ENCODE measurements at places on chromosomes 11 and 22. TPM values are rescaled to one million over a fixed set of nuclear protein-coding genes. Genes with fewer than 3 reads are reported as not detected.

The CYB5R2 gene
- 9.7 TPM for total RNA-seq

The NELL1 gene
- total RNA-seq = 2.2 TPM

The TRIM51 gene
- total RNA-seq = not detected

The UBQLN3 gene
- total RNA-seq = not detected

The ST3GAL4 gene
- 7.8 TPM for total RNA-seq

DNA sequence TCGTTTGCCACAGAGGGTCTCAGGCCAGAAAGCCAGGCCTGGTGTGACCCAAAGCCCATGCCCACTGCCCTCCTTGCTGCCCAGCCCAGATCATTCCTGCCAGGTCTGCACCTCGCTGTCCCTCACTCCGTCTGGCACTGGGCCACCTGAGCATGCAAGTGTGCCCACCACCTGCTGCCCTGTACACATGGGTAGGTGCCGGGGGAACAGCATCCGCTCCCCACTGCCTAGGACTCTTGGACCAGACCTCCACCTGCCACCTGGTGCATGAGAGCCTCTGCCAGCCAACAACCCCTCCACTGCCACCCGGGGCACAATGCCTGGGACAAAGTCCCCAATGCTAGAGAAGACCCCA is 12.5 kb downstream of the MGAT3 start:
- no peak for DNase-seq

- DNase-seq = no peak
Measured at GRCh38 chr22:20401376-20402014, 7.5 kb downstream of the ZNF74 start.

DNA sequence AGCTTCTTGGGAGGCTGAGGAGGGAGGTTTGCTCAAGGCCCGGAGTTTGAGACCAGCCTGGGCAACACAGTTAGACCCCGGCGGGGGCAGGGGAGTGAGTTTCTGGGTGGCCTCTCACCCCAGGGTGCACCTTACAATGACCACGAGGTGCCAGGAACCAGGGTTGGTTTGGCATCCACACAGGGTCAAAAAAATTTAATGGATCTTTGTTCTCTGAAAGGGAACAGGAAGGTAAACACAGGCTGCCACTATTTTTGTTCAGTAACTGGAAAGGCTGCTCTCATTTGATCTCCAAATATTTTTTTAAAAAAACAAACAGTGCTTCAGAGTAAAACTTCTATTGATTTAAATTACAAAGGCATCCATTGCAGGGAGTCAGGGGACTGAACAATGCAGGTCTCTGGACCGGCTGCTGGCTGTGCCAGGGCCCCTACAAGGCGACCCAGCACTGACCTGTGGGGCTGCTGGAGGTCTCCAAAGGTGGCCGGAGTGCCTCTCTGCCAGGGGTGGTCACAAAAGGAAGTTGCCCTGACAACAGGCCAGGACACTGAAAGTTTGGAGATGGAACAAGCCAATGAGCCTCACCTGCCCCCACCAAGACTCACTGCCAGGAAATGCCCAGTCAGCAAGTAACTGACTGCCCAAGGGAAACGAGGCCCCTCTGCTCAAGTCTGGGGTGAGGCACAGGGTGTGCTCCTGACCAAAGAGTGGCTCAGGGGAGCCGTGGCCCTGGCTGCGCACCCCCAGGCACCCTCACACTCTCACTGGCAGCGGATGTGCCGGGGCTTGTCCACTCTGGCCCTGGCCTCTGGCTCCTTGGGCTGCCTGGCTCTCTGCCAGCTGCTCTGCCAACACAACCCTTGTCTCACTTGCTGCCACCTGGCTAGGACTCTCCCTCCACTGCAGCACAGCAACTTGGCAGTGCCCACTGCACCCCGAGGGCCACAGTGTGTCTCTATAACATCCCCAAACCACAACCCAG is 51.8 kb downstream of the ARFGAP3 start:
- DNase-seq = no peak

DNA sequence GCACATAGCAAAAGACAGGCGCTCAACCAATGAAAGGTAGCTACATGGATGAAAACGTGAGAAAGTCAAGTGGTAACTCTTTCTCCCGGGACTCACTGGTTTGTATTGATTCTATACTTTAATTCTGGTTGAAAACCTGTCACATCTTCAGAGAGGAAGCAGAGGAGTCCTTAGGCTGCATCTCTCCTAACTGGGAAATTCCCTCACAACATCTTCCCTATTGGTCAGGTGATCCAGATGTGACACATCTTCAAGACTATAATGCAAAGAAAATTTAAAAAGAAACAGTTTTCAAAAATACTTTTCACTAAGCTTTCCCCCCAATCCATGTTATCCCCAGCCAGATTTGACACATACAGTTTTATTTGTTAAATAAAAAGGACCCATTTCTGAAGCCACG is 62.7 kb upstream of the RCN1 start:
- DNase-seq = no peak

DNA sequence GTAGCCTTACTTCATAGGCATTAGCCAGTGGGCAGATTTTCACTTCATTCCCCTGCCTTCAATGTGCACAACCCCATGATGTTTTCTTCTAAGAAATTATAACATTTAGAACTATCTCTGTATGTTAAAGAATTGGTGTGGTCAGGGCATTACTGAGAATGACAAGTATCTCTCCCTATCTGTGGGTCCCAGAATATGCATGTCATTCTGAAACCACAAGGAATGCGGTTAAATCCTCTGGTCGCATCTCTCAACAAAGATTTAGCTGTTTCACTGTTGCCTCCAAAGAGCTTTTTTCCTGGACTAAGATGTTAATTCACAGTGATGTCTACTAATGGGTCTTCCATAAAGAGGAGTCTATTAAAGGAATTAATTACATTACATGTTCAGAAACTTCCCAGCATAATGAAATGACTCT is 62.7 kb downstream of the LIF start:
- no peak for DNase-seq

DNA sequence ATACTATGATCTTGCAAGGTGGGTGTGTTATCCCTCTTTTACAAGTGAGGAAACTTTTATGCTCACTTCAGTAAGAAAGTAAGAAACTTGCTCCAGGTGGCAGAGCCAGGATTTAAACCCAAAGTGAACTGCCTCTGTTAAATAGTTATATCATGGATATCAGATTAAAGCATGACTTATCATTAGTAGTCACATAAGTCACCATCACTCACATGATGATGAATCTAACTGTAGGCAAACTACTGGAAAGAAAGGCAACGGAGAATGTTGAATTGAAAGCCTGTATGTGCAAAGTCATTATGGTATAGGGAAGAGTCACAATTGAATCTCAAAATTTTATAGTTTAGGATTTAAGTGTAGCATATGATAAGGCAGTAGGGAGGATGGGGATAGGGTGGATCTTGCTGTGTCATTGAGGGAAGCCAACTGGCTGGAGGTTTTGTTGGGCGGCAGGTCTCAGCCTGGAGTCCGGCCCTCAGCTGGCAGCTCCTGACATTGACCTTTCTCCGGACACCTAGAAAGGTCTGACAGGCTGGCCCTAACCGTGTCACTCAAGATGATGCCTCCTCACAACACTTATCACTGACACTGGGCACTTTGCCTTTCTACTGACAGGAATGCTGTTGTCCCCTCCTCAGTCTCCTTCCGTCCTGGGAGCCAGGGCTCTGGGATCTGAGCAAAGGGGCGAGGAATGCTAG is 98.3 kb downstream of the EMSY start:
- no peak for DNase-seq

- DNase-seq = no peak
Measured at GRCh38 chr11:59267196-59267595, 54.5 kb upstream of the MPEG1 start.

- no peak for DNase-seq
Measured at GRCh38 chr11:86726118-86726753, 53.8 kb upstream of the ME3 start.

DNA sequence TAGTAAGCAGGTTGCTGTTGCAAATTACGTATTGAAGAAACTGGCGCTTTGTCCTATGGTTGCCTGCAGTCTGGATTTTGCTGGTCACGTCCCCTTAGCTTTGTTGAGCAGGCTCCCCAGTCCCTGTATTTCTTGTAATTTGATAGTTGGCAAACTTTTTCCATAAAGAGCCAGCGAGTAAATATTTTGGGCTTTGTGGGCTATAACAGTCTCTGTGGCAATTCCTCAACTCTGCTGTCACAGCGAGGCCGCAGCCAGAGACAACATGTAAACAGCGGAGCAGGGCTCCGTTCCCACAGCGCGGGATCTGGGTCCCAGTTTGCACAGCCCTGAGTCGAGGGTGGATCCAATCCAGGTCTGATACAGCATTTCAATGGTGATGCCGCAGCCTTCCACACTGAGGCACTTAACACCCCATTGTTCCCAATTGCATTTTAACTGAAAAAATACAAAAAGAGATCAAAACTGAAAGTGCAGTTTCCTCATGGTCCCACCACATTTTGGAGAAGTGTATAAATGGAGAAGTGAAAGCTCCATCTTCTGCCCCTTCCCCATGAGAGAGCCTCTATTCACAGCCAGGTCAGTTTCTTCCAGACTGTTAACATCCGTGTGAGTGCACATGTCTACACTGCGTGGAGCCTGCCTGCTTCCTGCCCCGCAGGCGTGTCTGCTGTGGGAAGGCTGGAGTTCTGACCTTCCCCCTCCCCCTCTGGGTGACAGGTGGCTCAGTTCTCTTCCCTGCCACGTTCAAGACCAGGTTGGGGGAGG is 89.1 kb downstream of the RPS6KA4 start:
- no peak for DNase-seq

DNA sequence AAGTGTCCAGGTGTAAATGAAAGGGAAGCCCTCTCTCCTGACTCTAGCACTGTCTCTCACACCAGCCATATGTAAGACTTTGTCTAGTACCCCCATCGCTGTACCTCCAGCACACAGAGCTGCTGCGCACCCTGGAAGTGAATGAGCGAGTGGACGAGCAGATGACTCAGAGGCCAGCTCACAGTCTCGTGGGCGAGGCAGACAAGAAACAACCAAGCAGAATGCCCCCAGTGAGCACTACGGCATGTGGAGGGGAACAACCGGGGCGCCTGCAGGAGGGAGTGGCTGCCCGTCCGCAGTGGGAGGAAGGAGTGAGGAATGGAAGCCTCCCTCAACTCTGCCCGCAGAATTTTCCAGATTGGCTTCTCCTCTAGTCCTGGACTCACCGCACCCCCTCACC is 46.4 kb downstream of the MCM5 start:
- no peak for DNase-seq

DNA sequence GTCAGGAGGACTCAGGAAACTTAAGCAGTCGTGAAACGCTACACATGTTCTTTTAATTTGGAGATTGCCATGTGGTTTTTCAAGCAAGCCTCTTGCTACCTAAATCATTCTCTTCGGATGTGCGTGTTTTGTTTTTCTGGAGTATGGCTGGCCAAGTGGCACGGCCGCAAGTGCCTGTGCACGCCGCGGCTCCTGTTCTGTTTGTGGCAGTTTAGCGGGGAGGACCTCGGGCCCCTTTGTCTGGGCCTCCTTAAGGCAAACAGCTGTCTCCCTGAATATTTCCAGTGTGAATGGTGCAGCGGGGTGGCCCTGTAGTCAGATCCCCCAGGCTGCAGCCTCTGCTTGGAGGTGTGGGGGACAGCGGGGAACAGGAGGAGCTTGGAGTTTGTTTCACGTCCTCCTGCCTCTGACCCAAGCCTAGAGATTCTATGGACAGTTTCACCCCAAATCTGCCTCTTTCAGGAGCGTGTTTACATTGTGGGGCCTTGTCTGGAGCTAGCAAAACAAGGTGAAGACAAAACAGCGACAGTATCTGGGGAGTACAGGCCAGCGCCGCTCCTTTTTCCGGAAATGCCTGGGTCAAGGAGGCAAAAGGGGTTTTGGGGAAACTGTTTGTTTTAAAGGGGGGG is 1.3 kb downstream of the LRP5 start:
- DNase-seq = no peak

Data from progenitor cell of endocrine pancreas (in vitro differentiated cells).